ENCODE measurements at places on chromosomes 3 and 15.

- no peak for DNase-seq
These were observed 28.2 kb upstream of the CCDC50 start for GRCh38 chr3:191301017-191301416.

- no peak for DNase-seq
These were observed 59.7 kb downstream of the ATP2B2 start for GRCh38 chr3:10445561-10446175.

GRCh38 chr3:125061170-125061569, 5.4 kb upstream of the HEG1 start:
- DNase-seq: no peak

DNA sequence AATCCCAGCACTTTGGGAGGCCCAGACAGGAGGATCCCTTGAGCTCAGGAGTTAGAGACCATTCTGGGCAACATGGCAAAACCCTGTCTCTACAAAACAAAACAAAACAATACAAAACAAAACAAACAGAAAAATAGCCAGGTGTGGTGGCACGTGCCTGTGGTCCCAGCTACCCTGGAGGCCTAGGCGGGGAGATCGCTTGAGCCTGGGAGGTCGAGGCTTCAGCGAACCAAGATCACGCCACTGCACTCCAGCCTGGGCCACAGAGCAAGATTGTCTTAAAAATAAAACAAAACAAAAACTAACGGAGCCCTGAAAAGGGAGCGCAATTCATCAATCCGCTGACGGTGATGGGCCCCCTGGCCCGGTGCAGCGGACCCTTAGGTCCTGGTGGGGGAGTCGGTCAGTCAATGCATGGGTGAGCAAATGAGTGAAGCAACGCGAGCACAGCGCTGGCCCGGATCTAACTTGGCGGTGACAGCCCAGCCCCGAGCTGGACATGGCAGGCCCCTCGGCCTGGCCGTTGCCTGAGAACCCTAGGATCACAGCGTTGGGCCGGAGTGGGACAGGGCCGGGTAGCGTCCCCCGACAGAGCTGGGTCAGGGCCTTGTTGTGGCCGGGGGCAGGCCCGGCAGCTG, 52.4 kb upstream of the BLM start:
- DNase-seq: no peak

DNA sequence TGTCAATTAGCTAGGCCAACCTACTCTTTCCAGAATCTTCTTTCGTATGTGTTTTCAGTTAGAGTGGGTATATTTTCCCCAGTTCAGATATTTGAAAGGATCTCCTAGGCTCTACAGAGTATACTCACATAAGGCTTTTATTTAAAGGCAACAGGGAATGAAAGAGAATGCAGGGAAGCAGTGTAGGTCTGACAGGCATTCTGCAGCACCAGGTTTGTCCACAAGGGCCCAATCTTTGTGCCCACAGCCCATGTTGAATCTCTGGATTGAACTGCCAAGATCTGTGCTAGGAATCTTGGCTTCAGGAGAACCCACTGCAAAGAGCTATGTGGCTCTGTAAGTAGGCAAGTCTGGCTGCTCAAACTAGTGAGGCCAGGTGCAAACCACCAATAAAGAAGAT, 24.2 kb upstream of the GALNT15 start:
- no peak for DNase-seq

DNA sequence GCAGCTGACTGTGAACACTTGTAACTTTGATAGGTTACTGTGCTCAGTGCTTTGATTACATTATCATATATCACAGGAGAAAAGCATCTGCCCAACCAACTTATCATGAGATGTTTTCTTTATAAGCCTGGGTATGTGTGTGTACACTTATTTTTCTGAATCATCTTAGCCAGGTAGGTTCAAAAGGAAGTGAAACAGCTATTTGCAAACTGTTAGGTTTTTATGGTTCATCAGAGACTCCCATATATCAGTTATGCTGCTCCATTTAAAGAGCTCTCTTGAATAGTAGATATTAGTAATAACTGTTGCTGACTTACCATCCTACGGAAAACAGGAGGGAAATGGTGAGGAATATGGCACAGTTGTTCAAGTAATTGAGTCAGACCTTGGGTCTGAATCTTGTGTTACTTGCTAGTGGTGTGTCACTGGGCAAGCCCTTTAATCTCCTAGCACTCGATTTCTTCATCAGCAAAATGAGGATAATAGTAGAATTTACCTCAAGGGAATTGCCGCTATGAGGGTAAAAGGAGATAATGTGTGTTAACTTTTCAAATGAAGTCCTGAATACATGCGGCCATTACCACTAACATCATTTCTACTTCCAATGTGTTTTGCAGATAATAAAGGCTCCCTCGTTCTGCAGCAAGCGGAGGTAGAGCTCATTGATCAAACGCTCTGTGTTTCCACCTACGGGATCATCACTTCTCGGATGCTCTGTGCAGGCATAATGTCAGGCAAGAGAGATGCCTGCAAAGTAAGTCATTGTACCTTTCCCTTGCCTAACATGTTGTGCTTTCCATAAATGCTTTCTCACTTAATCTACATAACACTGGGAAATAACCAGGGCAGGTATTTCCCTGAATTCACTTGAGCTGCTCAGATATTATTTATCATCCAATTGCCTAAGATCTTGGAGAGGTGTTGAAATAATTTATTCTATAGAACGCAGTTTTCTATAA, 7.8 kb upstream of the C3orf52 start:
- DNase-seq: no peak

GRCh38 chr3:48468329-48468731, 21.8 kb downstream of the ATRIP start:
- DNase-seq: no peak

- peak; percentile 87 for DNase-seq
These were observed 4.8 kb downstream of the UBE2E1 start for GRCh38 chr3:23810343-23811184.

GRCh38 chr3:133883641-133884040, 12.0 kb downstream of the RAB6B start:
- no peak for DNase-seq

GRCh38 chr3:196339044-196339443, 856 bp upstream of the TM4SF19 start:
- DNase-seq: no peak

DNA sequence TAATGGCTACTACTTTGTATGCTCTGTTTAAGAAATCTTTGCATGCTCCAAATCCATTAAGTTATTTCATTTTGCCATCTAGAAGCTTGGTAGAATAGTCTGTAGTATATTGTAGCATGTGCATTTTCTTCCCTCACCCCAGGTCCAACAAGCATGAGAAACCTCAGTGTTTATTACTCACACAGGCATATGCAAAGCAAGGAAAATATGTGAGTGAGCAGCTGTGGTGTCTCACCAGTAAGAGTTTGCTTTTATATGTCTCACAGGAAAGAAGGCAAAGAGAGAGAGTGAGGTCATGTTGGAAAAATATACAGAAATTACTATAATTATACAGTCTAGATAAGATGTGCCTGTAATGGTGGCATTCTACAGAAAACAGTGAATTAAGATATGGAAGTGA, 312.5 kb downstream of the C3orf38 start:
- DNase-seq: no peak

- DNase-seq: peak; percentile 77
These were observed 125.0 kb downstream of the CHSY1 start for GRCh38 chr15:101126618-101127505.

DNA sequence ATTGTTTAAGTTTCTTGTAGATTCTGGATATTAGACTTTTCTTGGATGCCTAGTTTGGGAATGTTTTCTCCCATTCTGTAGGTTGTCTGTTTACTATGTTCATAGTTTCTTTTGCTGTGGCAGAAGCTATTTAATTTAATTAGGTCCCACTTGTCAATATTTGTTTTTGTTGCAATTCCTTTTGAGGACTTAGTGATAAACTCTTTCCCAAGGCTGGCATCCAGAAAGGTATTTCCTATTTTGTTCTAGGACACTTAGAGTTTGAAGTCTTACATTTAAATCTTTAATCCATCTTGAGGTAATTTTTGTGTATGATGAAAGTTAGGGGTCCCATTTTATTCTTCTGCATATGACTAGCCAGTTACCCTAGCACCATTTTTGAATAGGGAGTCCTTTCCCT, 54.9 kb downstream of the MME start:
- DNase-seq: no peak

DNA sequence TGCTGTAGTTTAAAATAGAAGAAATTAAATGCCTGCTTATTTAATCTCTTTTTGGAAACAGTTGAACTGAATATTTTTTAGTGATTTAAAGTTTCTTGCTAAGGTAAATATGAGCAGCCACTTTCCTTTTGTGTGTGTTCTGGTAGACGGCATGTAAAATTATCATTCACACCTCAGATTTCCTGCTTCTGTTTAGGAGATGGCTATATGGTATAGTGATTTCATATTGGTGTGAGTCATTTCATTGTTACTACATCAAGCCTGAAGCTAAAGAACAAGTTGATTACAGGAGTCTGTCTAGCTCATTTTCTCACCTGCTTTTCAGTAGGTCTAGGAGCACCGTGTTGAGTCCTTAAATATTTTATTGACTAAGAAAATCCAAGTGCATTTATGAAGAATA, 2.2 kb downstream of the LRCH3 start:
- no peak for DNase-seq

- DNase-seq: no peak
These were observed 26.9 kb upstream of the EHHADH start for GRCh38 chr3:185280572-185281365.

- peak; percentile 96 for DNase-seq
These were observed at the start of the genes GLT8D1 and SPCS1 for GRCh38 chr3:52705688-52706686. Gene GLT8D1 (minus strand): TSS chr3:52705791. CDS start chr3:52700460, 5,331 bp downstream. Gene SPCS1 (plus strand): TSS chr3:52706106. CDS start chr3:52706247, 141 bp downstream.

- DNase-seq: no peak
These were observed 1.4 kb upstream of the ILDR1 start for GRCh38 chr3:122023335-122023910.

- DNase-seq: no peak
These were observed 69.2 kb upstream of the MFGE8 start for GRCh38 chr15:88982304-88982945.

GRCh38 chr15:69591905-69592508, 139.4 kb downstream of the RPLP1 start:
- DNase-seq: no peak

DNA sequence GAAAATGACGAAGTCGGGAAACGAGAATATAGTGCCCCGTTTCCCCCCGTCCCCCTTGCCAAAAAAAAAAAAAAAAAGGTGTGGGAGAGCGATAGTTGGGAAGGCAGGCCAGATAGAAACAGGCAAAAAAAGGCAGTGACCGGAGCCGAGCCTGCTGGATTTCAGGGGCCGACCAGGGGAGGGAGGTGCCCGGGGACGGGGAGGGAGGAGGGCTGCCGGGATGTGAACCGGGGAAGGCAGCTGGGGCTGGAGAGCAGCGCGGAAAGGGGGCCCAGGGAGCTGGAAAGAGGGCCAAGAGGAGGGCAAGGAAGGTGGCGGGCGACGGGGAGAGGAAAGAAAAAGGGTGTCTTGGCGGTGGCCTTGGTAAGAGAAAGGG, 837 bp downstream of the LRRN1 start:
- DNase-seq: peak; percentile 72

DNA sequence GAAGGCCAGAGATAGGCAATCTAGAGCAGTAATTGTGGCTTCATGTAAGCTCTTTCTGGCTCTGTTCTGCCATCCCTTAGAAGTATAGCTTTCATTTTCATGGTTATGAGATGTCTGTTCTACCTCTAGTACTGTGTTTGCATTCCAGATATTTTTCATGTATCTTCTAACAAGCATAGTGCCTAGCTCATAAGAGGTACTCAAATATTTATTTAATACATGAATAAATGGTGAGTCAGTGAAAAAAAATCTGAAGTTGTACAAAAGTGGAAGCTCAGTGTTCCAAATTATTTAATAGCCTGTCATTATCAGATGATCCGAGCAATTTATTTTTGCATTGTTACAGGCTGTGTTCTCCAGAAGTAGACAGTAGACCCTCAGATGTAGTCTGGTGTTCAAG, 64.3 kb downstream of the OXSM start:
- no peak for DNase-seq

- no peak for DNase-seq
These were observed 378.9 kb downstream of the GAP43 start for GRCh38 chr3:116002235-116002634.

GRCh38 chr3:55795296-55795695, 308.2 kb upstream of the WNT5A start:
- no peak for DNase-seq

DNA sequence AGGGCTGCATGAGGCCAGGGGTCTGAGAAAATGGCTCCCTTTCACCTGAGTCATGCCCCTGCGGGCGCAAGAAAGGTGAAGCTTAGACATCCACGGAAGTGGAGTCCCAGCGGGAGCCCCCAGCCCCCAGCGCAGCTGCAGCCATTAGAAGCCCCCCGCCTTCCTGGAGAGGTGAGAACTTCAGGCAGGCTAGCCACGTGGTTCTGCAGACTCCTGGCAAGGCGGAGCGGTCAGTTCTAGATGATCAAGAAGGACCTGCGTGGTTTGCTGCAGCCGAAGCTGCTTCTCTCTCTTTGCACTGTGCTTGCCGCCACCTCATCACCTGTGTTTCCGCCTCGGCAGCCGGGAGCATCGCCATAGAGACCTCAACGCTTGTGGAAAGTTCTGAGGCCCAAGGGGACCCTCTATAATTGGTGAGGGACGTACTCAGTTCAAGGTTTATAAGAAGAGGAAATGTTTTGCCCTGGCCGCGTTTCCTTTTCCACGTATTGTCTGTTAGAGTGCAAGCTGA, 15.8 kb upstream of the KCNMB3 start:
- no peak for DNase-seq

DNA sequence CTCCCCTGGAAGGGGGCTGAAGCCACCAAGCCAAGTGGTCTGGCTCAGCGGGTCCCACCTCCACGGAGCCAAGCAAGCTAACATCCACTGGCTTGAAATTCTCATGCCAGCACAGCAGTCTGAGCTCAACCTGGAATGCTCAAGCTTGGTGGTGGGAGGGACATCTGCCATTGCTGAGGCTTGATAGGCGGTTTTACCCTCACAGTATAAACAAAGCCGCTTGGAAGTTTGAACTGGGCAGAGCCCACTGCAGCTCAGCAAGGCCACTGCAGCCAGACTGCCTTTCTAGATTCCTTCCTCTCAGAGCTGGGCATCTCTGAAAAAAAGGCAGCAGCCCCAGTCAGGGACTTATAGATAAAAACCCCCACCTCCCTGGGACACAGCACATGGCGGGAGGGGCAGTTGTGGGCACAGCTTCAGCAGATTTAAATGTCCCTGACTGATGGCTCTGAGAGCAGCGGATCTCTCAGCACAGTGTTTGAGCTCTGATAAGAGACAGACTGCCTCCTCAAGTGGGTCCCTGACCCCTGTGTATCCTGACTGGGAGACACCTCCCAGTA, 23.2 kb upstream of the IGSF10 start:
- no peak for DNase-seq

DNA sequence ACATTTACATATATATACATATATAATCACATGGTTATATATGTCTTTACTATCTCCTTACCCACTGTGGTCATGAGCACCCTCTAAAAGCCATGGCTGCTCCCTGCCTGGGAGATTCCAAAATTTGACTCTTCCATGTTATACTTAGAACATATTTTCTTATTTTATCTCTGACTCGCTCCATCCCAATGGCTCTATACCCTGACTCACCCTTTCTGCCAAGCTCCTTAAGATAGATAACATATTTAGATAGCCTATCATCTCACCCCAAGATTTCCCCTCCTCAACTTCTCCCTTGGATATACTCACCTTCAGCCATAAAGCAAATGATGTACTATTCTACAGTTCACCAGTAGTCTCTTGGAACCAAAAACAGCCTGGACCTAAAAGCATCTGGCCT, 65.1 kb downstream of the CD200R1L start:
- no peak for DNase-seq

GRCh38 chr3:25191673-25192072, 236.4 kb upstream of the RARB start:
- no peak for DNase-seq

All from activated CD8-positive, alpha-beta memory T cell treated with anti-CD3 and anti-CD28 coated beads for 24 hours (primary cell).